ENCODE measurements at places on chromosomes 6 and 20. TPM values are rescaled to one million over a fixed set of nuclear protein-coding genes. Genes with fewer than 3 reads are reported as not detected.

ZMYND8 gene
- 30.3 TPM for total RNA-seq

MEI4 gene
- total RNA-seq, result 0.27 TPM

MUCL3 gene
- 0.13 TPM for total RNA-seq

SIGLEC1 gene
- total RNA-seq, result 0.16 TPM

PHACTR3 gene
- total RNA-seq, result 5.2 TPM

PACRG gene
- 0.32 TPM for total RNA-seq

SLC17A9 gene
- 17.3 TPM for total RNA-seq

GPX5 gene
- not detected for total RNA-seq

FNDC1 gene
- total RNA-seq, result 1.3 TPM

TPD52L1 gene
- total RNA-seq, result 182 TPM

DEFB113 gene
- not detected for total RNA-seq

HLA-DPA1 gene
- 2.6 TPM for total RNA-seq

SIRPB1 gene
- total RNA-seq, result 0.12 TPM

SLC35D3 gene
- not detected for total RNA-seq

LRFN2 gene
- 0.33 TPM for total RNA-seq

DNA sequence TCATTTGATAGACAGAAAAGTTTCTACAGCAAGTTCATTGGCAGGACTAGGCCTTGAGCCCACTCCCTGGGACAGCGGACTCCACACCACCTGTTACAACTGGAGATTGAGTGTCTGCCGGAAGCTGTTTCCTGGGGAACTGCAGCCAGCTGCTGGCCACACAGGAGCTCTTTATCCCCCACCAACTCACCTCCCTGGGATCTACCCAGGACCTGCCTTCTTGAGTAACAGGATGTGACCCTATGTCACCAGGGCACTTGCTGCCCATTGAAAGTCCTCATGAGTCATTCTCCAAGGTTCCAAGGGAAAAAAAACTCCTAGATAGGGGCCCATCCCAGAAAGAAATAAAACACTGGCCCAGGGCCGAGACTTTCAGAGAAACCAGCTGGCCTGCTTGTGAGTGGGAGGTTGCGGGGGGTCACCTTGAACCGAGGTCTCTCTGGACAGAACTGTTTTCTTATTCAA is 37.4 kb upstream of the SLC9A8 start:
- peaks cover 13% of the 10 kb centered on the region for H3K4me1 ChIP-seq
- H3K27me3 ChIP-seq, result no peaks in the 10 kb centered on the region
- H3K4me3 ChIP-seq, result no peak overlapping the region
- H3K36me3 ChIP-seq, result no peaks in the 10 kb centered on the region
- H3K27ac ChIP-seq, result peak overlapping the region; percentile 74
- DNase-seq, result peak; percentile 70

DNA sequence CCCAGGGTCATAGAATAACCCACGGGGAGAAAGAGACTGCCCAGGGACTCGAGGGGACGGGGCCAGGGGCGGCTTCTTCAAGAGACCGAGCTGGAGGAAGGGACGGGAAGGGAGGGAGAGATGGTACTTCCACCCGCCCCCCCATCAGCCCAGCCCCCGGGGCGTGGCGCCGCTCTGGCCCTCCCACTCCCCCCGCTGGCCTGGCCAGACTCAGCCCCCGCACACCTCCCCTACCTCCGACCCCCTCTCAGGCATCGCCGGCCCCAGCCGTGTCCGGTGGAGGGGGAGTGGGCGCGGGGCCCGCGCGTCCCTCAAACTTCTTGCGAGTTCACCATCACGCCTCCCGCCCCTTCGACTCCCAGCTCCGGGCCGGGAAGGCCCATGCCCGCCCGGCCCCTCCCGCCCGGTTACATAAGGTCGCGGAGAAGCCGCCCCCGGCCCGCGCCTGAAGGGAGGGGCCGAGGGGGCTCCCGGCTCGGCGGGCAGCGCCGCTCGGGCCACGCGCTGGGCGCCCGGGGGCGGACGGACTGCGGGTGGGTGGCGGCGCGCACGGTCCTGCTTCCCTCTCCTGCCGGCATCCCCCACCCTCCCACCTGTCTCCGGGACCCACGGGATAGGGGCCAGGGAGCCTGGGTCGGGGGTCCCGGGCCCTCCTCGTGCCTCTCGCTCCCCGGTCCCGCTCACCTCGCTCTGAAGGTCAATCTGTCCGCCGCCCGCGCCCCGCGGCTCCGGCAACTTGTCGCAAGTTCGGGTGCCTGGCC is 562 bp downstream of the TFEB start:
- H3K27ac ChIP-seq, result peak overlapping the region; percentile 97
- H3K4me3 ChIP-seq, result peak overlapping the region; percentile 99
- H3K27me3 ChIP-seq, result no peaks in the 10 kb centered on the region
- no peaks in the 10 kb centered on the region for H3K36me3 ChIP-seq
- peaks cover 23% of the 10 kb centered on the region for H3K4me1 ChIP-seq
- DNase-seq, result peak; percentile 89

DNA sequence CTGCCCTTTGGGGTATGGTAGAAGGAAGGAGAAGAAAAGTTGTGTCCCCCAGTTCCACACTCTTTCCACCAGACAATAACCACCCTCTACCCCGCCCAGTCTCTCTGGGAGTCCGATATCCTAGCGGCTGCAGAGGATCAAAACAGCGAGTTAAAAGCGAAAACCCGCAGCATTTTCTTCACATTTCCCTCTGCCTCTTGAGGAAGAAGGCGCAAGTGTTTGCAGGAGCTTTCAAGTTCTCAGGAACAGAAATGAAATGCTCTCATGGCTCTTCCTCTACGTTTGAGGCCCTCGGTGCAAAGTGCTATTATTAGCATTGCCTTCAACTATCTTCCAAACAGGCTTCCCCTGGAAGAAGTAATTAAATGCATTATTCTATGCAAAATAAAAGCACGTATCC is 52.2 kb upstream of the CCDC167 start:
- DNase-seq, result no peak
- H3K36me3 ChIP-seq, result no peaks in the 10 kb centered on the region
- no peak overlapping the region for H3K27ac ChIP-seq

- H3K27me3 ChIP-seq, result peaks cover 63% of the 10 kb centered on the region
- H3K4me3 ChIP-seq, result no peak overlapping the region
- no peak overlapping the region for H3K27ac ChIP-seq
- no peaks in the 10 kb centered on the region for H3K4me1 ChIP-seq
Observed at GRCh38 chr20:46171476-46171875, 53.4 kb downstream of the CD40 start.

DNA sequence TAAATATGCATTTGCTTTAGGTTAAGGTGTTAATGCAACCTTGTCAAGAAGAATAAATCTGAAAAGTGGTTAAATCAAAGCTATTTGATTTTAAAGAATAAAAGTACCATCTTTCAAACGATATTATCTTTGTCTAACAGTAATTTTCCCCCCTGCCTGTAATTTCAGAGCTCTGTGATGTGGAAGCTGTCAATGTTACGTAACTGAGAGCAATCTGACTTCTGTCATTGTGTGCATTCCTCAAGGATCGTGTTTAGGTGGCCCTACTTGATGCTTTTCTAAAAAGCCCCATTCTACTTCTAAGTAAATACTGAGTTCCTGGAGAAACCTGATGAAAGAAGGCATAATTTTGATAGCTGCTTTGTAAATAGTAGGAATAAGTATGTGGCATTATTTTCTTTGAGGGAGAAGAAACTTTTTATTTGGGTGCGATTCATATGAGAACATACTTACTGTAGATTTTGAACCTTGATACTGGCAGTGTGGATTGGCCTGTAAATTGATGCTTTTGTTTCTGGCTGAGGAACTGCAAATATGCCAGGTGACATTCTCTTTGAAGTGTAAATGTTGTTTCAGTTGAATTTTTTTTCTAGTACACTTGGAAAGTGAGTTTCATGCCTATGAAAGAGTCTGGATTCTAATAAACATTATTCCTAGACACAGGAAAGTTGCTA is 529.6 kb upstream of the FLRT3 start:
- H3K4me3 ChIP-seq, result no peak overlapping the region
- H3K4me1 ChIP-seq, result no peaks in the 10 kb centered on the region
- H3K27ac ChIP-seq, result no peak overlapping the region
- no peaks in the 10 kb centered on the region for H3K27me3 ChIP-seq

DNA sequence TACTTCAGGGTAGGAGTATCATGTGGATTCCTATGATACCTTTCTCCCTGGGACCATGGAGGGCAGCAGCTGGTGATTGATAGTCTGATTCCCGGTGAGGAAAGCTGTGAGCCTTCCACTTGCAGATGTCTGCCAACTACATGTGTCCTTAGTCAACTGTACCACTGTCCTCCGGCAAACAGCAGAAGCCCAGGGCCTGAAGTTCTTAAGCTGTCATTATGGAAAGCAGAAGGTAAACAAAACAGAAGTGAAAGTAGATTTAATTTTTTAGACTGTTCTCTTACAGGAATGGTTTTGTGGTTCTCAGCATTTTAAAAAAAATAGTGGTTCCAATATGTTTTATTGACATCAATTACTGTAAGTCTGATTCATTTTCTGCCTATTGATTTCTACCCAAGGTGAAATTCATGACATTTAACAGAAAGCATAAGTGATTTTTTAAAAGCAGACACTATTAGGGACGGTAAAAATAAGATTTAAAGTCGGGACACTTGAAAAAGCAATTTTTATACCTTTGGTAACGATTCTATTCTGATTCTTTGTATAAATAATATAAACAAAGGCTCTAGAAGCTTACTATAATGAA is 36.6 kb downstream of the PTPN1 start:
- no peak overlapping the region for H3K4me3 ChIP-seq
- no peak for DNase-seq
- H3K27ac ChIP-seq, result no peak overlapping the region
- no peaks in the 10 kb centered on the region for H3K27me3 ChIP-seq
- H3K4me1 ChIP-seq, result no peaks in the 10 kb centered on the region

DNA sequence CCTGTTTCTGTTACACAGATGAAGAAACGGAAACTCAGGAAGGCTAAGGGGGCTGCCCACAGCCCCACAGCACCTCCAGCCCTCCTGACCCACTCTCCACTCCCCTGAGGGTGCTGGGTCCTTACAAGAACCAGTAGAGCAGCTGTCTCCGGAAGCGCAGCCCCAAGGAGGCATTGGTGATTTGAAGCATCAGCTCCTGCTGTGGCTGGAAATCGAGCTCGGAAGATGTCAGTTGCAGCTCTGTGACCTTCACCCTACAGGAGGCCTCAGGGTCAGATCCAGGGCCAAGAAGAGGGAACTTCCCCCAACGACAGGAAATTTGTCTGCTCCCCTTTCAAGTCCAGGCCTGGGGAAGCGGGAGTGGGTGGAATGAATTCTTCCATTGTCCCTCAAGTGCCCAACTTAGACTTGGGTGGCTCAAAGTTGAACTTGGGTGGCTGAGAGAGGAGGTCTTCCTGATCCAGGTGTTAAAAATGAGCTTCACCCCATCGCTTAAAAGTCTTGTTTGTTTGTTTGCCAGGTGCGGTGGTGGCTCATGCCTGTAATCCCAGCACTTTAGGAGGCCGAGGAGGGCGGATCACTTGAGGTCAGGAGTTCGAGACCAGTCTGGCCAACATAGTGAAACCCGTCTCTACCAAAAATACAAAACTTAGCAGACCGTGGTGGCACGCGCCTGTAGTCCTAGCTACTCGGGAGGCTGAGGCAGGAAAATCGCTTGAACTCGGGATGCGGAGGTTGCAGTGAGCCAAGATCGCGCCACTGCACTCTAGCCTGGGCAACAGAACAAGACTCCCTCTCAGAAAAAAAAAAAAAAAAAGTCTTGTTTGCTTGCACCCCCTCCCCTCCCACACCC is 1.9 kb downstream of the PLTP start:
- H3K4me1 ChIP-seq, result peaks cover 10% of the 10 kb centered on the region
- no peaks in the 10 kb centered on the region for H3K36me3 ChIP-seq
- H3K27ac ChIP-seq, result peak overlapping the region; percentile 11
- no peaks in the 10 kb centered on the region for H3K27me3 ChIP-seq
- DNase-seq, result no peak

DNA sequence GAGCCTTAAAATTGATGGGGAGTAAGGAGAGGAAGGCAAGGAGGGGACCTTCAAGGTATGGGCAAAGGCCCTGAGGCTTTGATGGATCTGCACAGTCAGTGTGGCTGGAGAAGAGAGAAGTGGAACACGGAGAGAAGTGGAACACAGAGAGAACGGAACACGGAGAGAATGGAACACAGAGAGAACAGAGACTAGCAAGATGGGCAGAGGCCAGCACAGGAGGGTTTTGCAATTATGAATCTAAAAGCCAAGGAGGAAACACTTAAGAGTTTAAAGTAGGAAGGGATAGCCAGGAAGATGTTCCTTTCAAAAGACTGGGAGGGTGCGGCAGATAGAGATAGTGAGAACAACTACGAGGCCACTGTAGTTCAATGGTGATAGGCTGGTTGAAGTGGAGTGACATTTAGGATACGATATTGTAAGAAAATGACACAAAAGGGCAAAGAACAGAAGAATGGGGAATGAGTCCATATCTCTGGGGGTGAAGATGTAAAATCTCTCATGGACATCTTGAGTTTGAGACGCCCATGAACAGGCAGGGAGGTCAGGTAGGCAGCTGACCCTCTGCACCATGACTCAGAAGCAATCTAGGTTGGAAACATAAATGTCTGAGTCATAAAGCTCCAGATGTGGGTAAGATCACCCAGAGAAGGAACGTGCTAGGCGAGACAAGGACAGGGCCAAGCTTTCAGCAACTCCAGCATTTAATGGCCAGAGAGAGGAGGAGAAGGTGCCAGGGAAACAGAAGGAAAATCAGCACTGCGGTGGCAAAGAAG is 25.4 kb downstream of the ZMYND8 start:
- peak; percentile 74 for DNase-seq
- peaks cover 59% of the 10 kb centered on the region for H3K4me1 ChIP-seq
- no peak overlapping the region for H3K4me3 ChIP-seq
- H3K36me3 ChIP-seq, result no peaks in the 10 kb centered on the region
- H3K27ac ChIP-seq, result peak overlapping the region; percentile 76

- H3K4me1 ChIP-seq, result no peaks in the 10 kb centered on the region
- H3K36me3 ChIP-seq, result no peaks in the 10 kb centered on the region
- no peaks in the 10 kb centered on the region for H3K27me3 ChIP-seq
- DNase-seq, result no peak
- H3K4me3 ChIP-seq, result no peak overlapping the region
Observed at GRCh38 chr6:1144842-1145767, 166.8 kb upstream of the FOXQ1 start.

GRCh38 chr6:137737836-137738596 is 129.0 kb upstream of the TNFAIP3 start:
- DNase-seq, result peak; percentile 40
- no peak overlapping the region for H3K4me3 ChIP-seq
- H3K27me3 ChIP-seq, result no peaks in the 10 kb centered on the region
- H3K27ac ChIP-seq, result peak overlapping the region; percentile 28

DNA sequence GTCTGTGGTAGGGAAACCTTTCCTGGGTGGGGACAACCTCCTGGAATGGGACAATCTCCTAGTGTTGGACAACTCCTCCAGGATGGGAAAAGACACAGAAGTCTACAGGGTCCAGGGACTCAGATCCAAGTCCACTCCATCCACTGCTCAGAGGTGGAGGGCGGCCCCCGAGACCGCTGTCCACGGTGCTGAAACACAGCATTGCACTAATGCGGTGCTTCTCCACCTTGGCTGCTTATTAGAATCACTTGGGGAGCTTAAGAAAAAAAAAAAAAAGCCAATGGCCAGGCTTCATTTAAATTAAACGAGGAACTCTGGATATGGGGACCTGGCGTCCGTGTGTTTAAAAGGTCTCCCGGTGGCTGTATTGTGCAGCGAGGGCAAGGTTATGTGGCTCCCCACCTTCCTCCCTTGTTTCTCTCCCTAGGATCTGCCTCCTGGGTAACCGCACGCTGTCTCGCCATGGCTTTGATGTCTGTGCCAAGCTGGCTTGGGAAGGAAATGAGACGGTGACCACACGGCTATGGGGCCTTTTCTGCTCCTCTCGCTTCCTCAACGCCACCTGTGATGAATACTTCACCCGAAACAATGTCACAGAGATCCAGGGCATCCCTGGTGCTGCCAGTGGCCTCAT is 12.0 kb downstream of the SLC12A5 start:
- no peaks in the 10 kb centered on the region for H3K4me1 ChIP-seq
- H3K27me3 ChIP-seq, result no peaks in the 10 kb centered on the region
- H3K4me3 ChIP-seq, result no peak overlapping the region
- H3K27ac ChIP-seq, result no peak overlapping the region
- H3K36me3 ChIP-seq, result no peaks in the 10 kb centered on the region
- peak; percentile 79 for DNase-seq

All from hepatocyte (in vitro differentiated cells).